ENCODE measurements at places on chromosomes 1 and 21.

GRCh38 chr1:110476028-110476765, 25.2 kb downstream of the PROK1 start:
- DNase-seq, result no peak

GRCh38 chr1:89616844-89617627, 15.9 kb upstream of the LRRC8C start:
- DNase-seq, result no peak

- DNase-seq, result no peak
Observed at GRCh38 chr21:44403106-44404020, 49.9 kb downstream of the TRPM2 start.

- DNase-seq, result no peak
Observed at GRCh38 chr1:160774886-160775719, 20.9 kb upstream of the LY9 start.

DNA sequence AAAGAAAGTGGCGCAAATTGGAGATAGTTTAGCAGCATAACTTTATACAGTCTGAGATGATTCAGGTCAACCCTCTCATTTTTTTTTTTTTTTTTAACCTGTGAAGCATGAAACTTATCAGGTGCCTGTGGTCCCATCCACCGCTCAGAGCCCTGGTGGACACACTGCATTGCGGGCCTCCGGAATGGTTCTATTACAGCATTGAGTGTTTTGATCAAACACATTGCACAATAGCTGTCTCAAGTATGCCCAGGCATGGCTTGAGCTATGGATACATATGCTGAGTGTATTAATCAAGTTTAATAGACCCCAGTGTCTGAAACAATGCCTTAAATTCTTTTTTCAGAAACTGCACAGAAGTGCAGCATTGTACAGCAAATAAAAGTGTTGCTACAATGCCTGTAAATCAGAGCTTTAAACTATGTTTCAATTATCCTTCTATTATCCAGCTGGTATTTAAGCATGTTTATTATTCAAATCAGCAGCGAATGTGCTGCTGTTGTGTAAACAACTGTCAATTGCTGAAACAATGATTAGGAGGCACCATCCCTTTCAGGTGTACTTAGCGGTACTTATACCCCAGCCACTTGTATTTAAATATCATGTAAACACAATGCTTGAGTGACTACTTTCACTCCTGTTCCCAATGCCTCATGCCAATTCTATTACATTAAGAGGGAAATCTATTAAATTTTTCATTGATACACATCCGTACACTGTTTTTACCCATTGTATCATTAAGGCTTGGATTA, 456.6 kb downstream of the RPS6KC1 start:
- no peak for DNase-seq

GRCh38 chr1:163230827-163231226, 28.1 kb upstream of the RGS5 start:
- peak; percentile 17 for DNase-seq

GRCh38 chr1:27520651-27521050, 30.7 kb upstream of the WASF2 start:
- no peak for DNase-seq
